Stimulated activated CD4-positive, alpha-beta T cell treated with anti-CD3 and anti-CD28 coated beads, Interleukin-12 subunit alpha, Interleukin-12 subunit beta, amount 100 ng/mL, for 24 hours (primary cell): ENCODE measurements at places on chromosomes 7 and 10.

GRCh38 chr7:122525355-122525754 lies 173.6 kb downstream of the RNF133 start:
- DNase-seq = no peak

DNA sequence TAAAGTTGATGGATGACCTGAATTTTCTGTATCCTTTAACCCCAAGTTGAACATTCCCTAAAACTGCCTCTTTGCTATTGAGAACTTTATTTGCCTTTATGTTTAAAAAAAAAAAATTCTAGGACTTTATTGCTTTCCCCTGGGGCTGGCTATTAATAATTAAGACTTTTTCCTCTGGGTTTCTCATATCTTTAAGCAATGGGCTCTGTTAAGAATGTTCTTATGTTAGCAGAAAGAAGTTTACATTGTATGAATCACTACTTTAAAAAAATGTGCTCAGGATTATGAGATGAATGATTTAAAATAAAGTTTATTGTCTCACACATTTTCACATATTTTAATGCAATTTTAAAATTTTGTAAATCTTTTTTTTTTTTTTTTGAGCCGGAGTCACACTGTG lies 19.5 kb downstream of the TAX1BP1 start:
- no peak for DNase-seq

- DNase-seq = no peak
Observed at GRCh38 chr7:134476044-134476443, 17.1 kb upstream of the AKR1B1 start.

- DNase-seq = no peak
Observed at GRCh38 chr10:96842896-96843723, 11.0 kb downstream of the LCOR start.
